ENCODE measurements at places on chromosomes 5 and 9. TPM values are rescaled to one million over a fixed set of nuclear protein-coding genes. Genes with fewer than 3 reads are reported as not detected.

ST8SIA4 gene
- total RNA-seq, result 13.3 TPM

ENTPD8 gene
- total RNA-seq, result not detected

BAG1 gene
- total RNA-seq, result 85.2 TPM

FRMPD1 gene
- not detected for total RNA-seq

SPINK13 gene
- total RNA-seq, result not detected

LCN15 gene
- not detected for total RNA-seq

PCDHAC1 gene
- total RNA-seq, result 1.5 TPM

FBXO10 gene
- total RNA-seq, result 4.5 TPM

OGN gene
- not detected for total RNA-seq

UBTD2 gene
- 19.5 TPM for total RNA-seq

NEURL1B gene
- total RNA-seq, result 0.11 TPM

PNPLA7 gene
- 1.8 TPM for total RNA-seq

CARD19 gene
- 92.9 TPM for total RNA-seq
